ENCODE measurements at places on chromosomes 5 and 9. TPM values are rescaled to one million over a fixed set of nuclear protein-coding genes. Genes with fewer than 3 reads are reported as not detected.

The CCDC183 gene
- 0.28 TPM for total RNA-seq

The LHX3 gene
- total RNA-seq, result not detected

The NAA35 gene
- total RNA-seq, result 16.6 TPM

The PPP3R2 gene
- not detected for total RNA-seq

The FSTL4 gene
- 0.09 TPM for total RNA-seq

The ENTPD8 gene
- not detected for total RNA-seq

The HNRNPH1 gene
- total RNA-seq, result 471 TPM

The LECT2 gene
- total RNA-seq, result not detected

The SLC4A9 gene
- total RNA-seq, result not detected

Data from smooth muscle cell of bladder (primary cell).